ENCODE measurements at places on chromosomes 12 and 14.
A peak's percentile ranks its signal among the peaks of the same experiment; 100 is the strongest.

DNA sequence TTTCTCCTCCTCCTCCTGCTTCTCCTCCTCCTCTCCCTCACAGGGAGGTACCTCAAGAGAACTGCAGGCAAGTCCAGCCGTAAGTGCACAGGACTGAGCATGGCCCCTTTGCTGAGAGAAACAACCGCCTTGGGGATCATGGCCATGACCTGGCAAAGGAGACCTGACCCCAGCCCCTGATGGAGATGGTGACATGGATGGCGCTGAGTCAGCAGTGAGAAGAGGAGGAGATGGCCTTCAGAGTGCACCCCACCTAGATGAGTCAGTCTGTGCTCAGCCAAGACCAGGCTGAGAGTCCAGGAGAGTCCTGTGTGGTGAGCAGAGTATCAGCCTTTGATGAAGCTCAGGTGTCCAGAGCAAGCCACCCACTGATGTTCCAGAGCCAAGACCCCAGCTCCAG, 36.4 kb downstream of the MEG3 start:
- no peak for DNase-seq

GRCh38 chr12:121801595-121802484, 2.0 kb upstream of the SETD1B start:
- no peak for DNase-seq

- peak; percentile 36 for DNase-seq
These were observed at the start of gene C14orf132 for GRCh38 chr14:96038920-96039632. Gene C14orf132, plus strand, starts transcription at chr14:96039362. Its CDS starts 139 bp downstream, at chr14:96039501.

GRCh38 chr12:132550014-132550802, 60.2 kb downstream of the LRCOL1 start:
- DNase-seq: no peak

DNA sequence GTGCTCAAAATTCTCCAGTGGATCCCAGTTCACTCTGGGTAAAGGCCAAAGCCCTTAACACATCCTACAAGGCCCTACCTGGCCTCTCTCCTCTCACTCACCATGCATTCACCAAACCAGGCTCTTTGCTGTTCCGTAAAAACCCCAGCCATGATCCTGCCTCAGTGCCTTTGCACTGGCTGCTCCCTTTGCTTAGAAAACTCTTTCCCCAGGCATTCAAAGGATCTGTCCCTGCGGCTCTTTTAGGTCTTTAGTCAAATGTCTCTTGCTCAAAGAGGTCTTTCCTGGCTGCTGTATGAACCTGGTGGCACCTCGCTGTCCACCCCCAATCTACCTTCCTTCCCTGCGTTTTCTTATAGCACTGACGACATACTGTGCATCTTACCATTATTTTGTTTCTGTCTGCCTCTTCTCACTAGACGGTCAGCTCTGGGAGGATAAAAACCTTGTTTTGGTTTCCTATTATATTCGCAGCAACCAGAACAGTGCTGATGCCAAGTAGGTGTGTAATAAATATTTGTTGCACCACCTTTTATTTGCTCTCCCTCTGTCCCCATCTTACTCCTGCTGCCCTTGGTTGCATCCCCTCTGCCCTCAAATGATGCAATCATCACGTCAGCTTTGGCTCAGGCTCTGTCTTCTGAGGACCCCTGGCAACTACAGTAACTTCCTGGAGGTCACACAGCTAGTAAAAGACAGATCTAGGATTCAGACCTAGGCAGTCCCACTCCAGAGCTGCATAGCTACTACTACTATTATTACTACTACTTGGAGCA, 23.8 kb upstream of the DICER1 start:
- DNase-seq: no peak

- no peak for DNase-seq
These were observed 852.3 kb downstream of the TRHDE start for GRCh38 chr12:73124480-73124879.

GRCh38 chr12:132569856-132570480, 40.4 kb downstream of the LRCOL1 start:
- no peak for DNase-seq

GRCh38 chr12:120703311-120703942, 6.8 kb upstream of the UNC119B start:
- DNase-seq: no peak

DNA sequence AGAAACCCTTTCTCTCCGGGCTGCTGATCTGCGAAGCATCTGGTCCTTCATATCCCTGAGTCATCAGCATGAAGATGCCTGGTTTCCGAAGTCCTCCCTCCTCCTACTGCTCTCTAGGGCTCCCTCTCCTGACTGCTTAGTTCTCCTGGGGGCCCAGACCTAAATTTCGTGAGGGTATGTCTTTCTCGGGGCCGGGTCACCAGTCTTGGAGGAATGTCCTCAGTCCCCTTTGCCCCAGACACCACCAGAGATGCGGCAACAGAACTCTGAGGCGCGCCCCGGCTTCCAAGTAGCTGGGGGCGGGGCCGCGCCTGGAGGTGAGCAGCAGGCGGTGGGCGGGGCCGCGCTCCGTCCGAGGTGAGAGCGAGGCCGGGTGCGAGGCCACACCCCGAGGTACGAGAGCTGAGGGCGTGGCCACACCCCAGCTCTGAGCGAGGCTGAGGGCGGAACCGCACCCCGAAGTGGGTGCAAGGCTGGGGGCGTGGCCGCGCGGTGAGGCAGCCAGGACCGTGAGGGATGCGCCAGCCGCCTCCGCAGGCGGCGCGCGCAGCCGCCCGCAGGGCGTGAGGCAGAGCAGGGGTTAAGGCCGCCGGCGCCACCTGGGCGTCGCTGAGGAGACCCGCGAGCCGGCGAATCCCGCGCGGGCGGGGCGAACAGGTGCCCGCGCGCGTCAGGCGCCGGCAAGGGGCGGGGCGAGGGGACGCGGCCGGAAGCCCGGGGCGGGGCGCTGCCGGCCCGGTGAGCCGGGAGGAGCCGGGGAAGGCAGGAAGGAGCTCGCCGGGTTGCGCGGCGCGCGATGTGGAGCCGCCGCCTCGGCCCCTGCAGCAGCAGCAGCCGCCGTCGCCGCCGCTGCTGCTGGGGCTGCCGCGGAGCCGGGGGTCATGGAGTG, at the start of gene BICDL1:
Gene BICDL1, plus strand, starts transcription at position 765 of the 889 bp plus-strand sequence. CDS start 633 bp downstream, outside the sequence.
- DNase-seq: peak; percentile 90

GRCh38 chr12:25653487-25654175, 100.5 kb upstream of the LMNTD1 start:
- no peak for DNase-seq
